H1 (cell line): ENCODE measurements at places on chromosomes 4 and X.

GRCh38 chrX:13938051-13938828 lies 91.5 kb downstream of the GEMIN8 start:
- DNase-seq = peak; percentile 67

DNA sequence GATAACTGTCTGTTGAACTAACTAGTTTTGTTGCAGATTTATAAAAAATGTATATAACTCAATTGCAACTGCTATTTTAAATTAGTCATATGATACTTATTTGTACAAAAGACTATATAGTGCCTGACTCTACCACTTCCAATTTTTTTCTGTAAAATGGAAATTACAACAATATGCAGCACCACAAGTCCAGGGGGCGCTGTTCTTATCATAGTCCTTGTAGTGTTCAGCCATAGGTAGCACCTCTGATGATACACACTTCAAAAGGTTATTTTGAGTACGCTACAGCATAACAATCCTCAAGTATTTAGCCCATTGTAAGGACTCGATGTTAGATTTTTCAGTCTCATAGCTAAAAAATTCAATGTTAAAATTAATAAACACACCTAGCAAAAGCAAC lies 174.9 kb downstream of the CORIN start:
- DNase-seq = no peak

DNA sequence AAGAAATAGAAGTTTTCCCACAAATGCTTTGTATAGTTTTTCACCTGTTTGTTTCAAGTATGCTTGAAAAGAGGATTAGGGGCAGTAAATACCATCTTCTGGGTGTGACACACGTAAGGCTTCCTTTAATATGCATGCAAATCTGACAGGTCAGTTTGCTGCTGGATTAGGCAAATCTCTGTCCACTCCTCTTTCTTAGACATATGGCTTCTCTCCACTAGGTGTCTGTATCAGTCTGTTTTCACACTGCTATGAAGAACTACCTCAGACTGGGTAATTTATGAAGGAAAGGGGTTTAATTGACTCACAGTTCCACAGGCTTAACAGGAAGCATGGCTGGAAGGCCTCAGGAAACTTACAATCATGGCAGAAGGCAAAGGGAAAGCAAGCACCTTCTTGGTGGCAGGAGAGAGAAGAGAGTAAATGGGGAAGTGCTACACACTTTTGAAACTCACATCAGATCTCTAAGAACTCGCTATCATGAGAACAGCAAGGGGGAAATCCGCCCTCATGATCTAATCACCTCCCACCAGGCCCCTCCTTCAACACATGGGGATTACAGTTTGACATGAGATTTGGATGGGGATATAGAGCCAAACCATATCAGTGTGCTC lies 66.9 kb downstream of the TAB3 start:
- no peak for DNase-seq

DNA sequence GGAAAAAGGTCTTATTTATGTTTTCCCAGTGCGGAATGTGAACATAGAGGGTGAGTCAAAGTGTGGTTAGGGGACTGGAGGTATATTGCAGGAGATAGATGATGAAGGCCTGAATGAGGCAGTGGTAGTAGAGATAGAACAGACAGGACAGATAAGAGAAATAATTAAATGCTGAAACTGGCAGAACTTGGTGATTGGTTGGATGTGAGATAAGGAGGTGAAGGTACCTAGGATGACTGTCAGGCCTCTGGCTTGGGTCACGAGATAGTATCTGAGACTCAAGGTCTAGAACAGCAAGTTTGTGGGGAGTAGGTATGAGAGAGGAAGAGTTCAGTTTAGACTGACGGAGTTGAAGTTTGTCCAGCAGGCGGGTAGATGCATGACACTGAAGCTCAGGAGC lies 3.5 kb downstream of the MND1 start:
- no peak for DNase-seq

DNA sequence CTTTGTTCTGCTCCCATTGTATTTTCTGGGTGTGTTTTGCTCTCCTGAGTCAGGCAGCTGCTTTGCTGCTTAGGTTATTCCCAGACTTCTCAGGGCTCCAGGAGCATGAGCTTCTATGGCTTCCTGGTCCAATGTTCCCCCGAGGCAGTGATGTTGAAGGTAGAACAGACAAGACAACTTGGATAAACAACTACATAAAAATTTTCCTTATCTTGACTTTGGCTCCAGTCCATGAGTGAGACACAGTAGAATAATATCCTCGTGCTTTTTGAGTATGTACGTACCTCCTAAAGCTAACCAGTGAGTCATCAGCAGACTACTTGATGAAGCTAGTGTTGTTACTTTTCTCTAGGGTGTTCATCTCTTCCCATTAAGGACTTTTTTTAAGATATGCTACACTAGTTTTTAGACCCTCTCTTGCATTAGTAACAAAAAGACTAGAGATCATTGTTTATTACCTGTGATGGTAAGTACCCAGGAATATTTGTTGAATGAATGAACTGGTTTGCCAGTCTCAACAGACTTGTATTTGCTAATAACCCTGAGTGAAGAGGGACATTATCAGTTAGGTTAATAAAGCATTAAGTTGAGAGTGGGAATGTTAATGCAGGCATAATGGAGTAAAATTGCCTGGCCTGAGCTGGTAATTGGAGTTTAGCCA lies 131.9 kb downstream of the FHIP1A start:
- DNase-seq = no peak

DNA sequence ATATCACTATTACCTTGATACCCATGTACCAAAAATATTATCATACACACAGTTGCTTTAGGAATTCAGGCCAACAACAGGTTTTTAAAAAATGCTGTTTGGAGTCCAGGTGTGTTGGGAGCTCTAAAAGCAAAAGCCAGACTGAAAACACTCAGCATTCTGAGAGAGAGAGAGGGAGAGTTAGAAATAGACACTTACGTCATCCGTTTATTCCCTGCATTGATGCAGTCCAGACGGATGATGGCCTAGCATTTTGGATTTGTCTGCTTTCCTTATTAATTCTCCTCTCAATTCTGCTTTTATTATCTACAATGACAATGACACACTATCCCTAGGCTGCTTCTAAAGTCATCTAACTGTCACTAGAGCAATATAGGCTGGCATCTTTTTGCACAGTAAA lies 358.3 kb upstream of the BOD1L1 start:
- no peak for DNase-seq

DNA sequence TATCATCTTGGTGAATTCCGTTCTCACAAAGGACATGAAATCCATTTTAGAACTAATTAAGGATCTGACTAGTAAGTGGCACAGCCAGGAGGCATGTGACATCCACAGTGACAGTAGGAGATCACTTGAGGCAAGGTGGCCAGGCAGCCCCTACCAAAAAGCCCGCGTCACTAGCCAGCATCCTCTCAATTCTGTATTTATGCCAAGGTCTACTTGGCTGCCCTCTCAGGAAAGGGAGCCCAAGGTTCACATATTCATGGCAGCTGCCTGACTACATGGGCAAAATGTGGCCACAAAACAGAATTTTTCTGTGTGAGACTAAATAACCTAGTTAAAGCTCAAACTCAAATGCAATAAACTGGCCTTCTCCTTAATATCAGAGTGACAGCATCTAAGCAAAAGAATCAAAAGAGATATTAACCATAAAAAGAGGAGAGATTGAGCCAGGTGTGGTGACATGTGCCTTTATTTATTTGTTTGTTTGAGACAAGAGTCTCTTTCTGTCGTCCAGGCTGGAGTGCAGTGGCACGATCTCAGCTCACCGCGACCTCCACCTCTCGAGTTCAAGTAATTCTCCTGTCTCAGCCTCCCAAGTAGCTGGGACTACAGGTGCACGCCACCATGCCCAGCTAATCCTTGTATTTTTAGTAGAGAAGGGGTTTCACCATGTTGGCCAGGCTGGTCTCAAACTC lies 51.5 kb downstream of the SLC9A7 start:
- DNase-seq = no peak

GRCh38 chr4:110793890-110794554 lies 171.1 kb upstream of the PITX2 start:
- DNase-seq = peak; percentile 52

DNA sequence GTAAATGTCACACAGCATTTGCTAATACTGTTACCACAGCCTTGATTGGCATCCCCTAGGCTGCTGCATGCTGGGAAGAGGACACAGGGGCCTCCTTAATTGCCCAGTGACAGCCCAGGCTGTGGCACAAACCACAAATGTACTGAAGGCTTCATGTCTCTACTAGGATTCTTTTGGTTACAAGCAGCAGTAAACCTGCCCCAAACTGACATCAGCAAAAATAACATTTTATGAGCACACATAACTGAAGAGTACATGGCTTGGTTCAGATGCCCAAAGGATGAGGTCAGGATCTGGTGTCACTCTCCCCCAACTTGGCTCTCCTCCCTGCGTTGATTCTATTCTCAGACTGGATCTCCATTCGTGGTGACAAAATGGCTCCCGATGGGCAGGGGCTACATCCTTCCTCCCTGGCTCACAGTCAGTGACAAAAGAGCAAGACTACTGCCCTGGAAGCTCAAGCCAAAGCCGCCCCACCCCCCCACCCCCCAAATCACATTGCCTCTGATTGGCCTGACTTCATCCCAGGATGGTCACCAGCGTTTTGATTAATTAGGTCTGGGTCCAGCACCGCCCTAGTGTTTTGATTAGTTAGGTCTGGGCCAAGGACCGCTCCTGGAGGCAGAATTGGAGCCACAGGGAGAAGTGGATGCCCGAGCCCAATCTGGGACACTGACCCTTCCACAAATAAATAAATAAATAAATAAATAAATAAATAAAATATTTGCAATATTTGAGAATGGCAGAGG lies 180.5 kb upstream of the RBPJ start:
- DNase-seq = no peak

- no peak for DNase-seq
Observed at GRCh38 chrX:100677611-100678181, 33.7 kb downstream of the SRPX2 start.

DNA sequence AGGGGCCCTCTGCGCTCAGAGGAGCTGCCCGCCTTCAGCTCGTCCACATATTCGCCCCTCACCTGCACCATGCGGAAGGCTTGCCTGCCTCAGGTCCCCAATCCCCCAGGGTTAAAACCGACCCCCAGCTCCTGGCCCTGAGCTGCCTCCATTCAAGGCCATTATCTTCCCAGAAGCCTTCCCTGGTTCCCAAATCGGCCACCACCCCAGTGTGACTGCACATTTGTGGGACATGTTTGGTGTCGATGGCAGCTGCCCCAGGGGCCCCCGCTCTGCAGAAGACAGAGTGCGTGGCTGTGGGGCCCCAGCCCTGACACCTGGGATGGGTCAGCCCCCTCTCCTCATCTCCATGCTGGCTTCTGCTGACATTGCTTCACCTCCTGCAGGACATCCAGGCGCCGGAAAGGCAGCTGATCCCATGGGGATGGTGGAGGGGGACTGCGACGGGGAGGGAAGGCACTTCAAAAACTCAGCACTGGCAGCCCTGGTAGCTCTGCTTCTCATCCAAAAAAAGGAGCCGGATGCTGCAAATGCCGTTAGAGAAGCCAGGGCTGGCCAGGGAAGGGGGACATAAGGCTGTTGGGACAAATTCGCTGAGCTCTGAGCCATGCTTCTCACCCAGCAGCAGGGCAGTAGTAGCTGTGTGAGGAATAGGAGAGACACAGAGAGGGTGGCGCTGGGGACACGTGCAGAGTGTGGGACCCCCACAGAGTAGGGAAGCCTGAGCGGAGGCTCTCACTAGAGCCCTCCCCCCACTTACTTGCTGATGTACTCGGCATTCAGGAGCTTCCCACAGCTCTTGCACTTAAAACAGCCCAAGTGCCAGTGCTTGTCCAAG lies 78.5 kb downstream of the ABLIM2 start:
- no peak for DNase-seq

GRCh38 chrX:87299563-87300160 lies 217.9 kb upstream of the KLHL4 start:
- no peak for DNase-seq

DNA sequence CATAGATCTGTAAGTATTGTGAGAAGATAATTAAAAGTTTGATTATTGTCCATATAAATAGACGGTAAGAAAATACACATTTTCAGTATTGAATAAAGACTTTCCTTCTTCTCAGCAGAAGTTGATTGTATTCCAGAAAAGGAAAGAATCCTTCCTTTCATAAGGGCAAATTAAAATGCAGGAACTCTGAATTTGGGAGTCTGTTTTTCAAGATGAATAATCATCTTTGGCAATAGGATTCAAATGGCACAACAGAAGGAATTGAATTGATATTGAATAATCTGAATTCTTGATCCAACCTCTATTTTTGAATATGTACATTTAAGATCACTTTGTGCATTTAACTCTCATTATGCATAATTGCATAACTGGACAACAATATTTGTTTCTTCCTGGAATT lies 149.3 kb downstream of the DMD start:
- DNase-seq = no peak

DNA sequence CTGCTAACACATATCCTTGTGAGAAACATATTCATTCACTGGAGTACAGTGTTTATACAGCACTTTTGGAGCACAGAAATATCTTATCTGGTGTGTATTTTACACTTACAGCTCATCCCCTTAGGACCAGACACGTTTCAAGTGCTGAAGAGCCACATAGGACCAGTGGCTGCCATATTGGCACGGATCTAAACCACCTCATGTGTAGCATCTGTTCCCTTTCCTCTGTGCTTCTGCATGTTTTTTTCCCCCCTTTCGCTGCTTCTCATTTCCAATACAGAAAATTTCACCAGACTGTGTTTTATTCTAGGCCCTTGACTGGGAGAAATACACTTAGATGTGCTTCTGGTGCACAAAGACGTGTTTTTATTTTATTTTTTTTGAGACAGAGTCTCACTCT lies 69.7 kb upstream of the RBMX start:
- DNase-seq = no peak

- DNase-seq = no peak
Observed at GRCh38 chr4:113440371-113440770, 321.2 kb downstream of the CAMK2D start.

DNA sequence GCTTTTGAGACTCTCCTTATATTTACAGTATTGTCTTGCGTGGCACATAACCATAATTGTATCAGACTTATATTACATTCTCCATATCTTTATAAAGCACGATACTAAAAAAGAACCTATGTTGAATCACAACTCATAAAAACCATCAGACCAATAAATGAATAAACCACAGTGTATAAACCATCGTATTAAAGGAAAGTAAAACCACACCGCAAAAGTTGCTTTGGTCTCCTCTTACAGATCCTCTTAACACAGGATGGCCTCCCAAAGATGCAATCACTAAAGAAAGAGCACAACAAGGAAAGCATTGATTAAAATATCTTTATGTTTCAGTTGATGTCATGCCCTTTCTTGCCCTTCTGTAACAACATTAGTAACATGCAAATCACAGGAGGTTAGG lies 437.9 kb downstream of the AFF2 start:
- DNase-seq = no peak

- DNase-seq = no peak
Observed at GRCh38 chr4:16833722-16834121, 64.7 kb downstream of the LDB2 start.

DNA sequence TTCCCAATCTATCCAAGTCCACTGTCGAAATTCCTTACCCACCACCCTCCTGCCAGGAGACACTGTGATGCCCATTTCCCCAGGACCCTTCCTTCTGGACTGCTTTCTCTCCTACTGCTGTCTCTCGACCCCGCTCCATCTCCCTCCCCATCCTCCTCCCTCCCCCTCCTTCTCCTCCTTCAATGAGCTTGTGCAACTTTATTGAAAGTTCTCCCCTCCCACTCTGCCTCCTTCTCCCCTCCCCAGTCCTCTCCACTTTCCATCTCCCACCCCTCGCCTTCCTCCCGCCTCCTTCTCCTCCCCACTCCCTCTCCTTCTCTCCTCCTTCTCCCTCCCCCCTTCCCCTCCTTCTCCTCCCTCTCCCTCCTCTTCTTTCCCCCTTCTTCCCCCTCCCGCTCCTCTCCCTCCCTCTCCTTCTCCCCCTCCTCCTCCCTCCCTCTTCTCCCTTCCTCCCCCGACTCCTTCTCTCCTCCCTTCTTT lies 116.6 kb upstream of the FAT1 start:
- no peak for DNase-seq
